NCI-H2107 (cell line): ENCODE measurements at places on chromosomes 4 and X.

- no peak for DNase-seq
These were observed 26.1 kb downstream of the RUFY3 start for GRCh38 chr4:70747874-70748273.

- DNase-seq = no peak
These were observed 28.3 kb downstream of the ARHGAP10 start for GRCh38 chr4:147760176-147760575.

DNA sequence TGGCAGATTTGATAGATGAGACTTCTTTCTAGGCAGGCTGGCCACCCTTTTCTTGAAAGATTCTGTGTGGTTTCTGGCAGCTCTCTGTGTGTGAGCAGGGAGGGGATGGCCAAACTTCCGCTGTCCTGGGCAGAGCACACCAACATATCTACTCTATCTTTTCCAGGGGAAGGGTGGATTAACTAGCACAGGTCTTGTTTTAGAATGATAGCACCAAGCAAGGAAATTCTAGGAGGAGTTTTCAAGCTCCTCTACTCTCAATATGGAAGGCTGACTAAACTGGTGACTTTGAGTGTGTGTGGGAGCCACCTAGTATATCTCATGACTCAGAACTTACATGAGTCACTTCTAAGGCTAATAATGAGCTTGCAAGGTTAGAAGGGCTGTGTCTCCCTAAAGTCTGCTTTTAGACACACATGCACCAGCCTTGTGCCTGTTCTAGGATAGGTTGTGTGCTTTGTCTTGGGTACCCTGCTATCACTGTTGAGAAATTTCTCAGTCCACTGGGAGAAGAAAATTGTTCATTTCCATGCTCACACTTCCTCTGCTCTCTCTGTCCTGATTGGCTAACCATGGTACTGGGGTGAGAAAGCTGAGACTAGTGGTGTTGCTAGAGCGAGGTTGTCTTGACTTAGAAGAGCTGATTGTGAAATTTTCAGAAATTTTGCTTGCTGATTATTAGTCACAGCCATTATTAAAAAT is 72.9 kb downstream of the YIPF6 start:
- DNase-seq = no peak

DNA sequence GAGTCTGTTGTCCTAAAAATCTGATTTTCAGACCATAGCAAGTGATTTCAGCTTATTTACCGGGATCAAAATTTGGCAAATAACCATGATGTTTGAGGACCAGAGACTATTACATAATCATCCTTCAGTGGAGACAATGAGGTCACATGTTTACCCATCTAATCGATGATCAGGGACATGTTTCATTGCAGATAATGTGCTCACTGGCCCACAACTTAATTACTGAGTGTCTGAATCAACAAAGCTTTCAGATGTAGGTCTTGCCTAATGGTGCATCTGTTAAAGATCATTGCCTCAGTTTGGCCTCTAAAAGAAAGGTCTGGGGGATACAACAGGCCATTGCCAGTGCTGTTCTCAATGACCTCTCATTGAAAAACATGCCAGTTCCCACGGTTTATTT is 42.8 kb upstream of the KLHL34 start:
- no peak for DNase-seq

GRCh38 chrX:10071451-10072144 is 85.2 kb upstream of the CLCN4 start:
- DNase-seq = peak; percentile 56

- no peak for DNase-seq
These were observed 66.3 kb upstream of the PUDP start for GRCh38 chrX:7214251-7214650.

GRCh38 chr4:6295495-6295894 is 25.8 kb downstream of the WFS1 start:
- no peak for DNase-seq

- DNase-seq = no peak
These were observed 10.5 kb downstream of the ABLIM2 start for GRCh38 chr4:8148159-8148558.

DNA sequence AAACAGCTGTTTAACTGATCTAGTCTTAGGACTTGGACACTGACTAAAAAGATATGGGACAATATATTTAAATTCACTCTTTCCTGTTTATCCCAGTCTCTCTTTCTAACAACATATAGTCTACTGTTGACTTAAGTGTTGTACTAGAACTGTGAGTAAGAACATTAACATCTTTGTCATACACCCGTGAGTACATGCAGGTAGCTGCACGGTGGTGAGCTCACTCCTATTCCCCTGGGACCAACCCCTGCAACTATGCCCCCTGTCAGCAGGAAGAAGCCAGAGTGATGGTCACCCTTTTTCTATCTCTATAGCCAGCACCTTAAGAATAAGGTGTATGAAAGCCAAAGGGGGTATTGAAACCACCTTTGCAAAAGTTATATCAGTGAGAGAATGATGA is 17.6 kb downstream of the TBL1X start:
- no peak for DNase-seq

GRCh38 chr4:87058356-87059073 is 123.7 kb downstream of the AFF1 start:
- DNase-seq = no peak

DNA sequence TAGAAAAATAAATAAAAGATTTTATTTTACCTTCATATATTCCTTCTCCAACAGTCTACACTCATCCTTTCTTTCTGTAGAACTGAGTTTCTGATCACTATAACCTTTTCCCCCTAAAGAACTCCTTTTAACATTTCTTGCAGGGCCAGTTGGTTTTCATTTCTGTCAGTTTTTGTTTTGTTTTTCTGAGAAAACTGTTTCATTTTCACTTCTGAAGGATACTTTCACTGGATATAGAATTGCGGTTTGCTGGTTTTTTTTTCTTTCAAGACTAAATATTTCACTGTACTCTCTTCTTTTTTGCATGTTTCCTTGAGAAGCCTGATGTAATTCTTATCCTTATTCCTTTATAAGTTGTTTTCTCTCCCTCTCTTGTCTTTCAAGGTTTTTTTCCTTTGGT is 90.4 kb upstream of the EOLA2 start:
- no peak for DNase-seq

DNA sequence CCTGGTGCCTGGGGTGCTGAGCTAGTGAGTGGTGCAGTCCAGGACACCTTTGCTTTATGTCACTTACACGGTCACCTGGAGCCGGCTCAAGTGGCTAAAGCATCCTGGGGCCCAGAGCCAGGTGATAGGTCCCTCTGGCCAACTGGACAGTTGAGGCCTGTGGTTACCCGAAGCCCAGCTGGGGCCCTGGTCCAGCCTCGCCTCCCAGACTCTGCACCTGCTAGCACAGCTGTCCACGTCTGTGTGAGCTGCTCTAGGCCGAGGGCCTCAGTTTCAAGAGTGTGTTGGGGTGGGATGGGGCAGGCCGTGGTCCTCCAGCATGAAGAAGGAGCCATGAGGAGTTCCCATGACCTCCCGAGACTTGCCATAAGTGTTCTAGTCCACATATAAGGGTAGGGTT is 7.7 kb upstream of the ADD1 start:
- DNase-seq = no peak

DNA sequence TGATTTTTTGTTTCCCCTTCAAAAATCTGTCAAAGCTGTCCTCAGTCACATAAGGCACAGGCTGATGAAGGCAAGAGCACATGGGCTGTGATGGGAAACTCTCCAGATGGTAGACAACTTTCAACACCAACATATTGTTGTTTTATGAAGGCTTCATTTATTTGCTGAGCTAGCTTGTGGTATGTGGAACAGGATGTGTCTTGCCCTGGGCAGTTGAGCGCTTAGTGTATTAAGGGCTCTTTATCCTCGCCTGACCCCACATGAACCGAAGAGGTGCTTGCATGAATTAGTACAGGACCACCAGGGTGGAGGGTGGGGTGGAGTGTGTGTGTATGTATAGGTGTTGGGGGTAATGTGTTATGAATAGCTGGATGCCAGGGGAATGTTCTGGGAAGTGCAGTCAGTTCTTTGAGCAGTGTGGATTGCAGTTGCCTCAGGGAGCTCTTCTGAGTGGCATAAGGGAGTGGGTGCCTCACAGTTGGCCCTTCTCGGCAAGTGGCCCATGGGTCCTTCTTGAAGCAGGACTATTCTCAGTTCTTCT is 103.1 kb downstream of the PHEX start:
- DNase-seq = no peak

GRCh38 chr4:1503583-1504471 is 97.6 kb upstream of the NKX1-1 start:
- DNase-seq = no peak

- peak; percentile 63 for DNase-seq
These were observed 107.3 kb upstream of the RAI2 start for GRCh38 chrX:17968367-17968766.

DNA sequence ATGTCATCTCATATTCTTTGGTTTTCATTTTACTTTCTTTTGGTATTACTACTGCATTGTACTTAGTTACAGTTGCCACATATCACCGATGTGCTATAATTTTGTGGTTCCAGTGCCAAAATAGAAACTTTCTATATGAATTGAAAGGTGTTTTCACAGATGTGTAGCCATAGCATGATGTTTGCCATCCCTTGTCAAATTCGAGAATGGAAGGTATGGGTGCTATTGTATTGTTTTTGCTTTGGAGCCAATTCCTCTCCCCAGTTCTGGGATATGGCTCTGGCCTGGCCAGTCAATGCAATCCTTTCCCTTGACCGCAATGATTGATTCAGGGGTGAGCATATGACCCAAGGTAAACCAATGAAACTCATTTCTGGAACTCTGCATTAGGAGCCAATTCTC is 86.2 kb upstream of the RPS6KA3 start:
- DNase-seq = no peak

GRCh38 chr4:26590639-26591038 is 6.8 kb downstream of the TBC1D19 start:
- DNase-seq = no peak

- no peak for DNase-seq
These were observed at the start of gene SMIM10L2A for GRCh38 chrX:135421932-135422809. SMIM10L2A (plus strand) TSS chrX:135421944; CDS start chrX:135422132, 188 bp downstream.

GRCh38 chr4:173264684-173265185 is 69.4 kb downstream of the HMGB2 start:
- DNase-seq = peak; percentile 62

DNA sequence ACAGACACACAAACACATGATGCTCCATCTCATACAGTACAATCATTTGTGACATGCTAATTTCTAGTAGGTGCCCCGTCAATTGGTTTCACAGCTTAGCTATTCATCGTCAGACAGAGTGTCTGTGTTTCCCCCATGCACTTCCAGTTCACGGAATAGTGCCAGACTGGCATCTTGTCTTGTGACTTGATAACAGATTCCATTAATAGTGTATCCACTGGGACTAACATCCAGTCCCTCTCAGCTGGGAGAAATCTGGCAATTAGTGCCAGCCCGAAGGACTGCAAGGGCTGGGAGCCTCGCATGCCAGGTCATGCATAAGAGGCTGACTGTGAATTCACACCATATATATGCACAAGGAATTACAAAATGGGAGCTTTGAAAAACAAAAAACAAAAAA is 20.2 kb upstream of the GATB start:
- no peak for DNase-seq

GRCh38 chrX:134633832-134634231 is 24.4 kb downstream of the PLAC1 start:
- DNase-seq = no peak

DNA sequence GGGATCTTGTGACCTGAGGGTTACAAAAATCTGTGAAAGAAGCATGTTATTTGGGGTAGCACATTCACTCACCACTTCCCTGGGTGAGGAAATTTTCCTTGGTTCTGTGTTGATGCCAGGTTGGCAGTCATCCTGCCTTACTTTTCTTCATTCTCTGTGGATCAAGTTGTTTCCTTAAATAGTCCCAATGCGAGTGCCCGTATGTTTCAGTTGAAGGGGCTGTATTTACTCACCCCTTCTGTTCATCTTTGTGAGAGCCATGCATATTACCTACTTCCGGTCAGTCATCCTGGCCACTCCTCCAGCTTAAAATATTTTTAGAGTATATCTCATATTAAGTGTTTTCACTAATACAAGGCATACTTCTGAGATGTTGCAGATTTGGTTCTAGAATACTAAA is 2.6 kb upstream of the UGT2B7 start:
- DNase-seq = no peak

GRCh38 chr4:149062997-149063396 is 620.8 kb upstream of the NR3C2 start:
- DNase-seq = no peak

DNA sequence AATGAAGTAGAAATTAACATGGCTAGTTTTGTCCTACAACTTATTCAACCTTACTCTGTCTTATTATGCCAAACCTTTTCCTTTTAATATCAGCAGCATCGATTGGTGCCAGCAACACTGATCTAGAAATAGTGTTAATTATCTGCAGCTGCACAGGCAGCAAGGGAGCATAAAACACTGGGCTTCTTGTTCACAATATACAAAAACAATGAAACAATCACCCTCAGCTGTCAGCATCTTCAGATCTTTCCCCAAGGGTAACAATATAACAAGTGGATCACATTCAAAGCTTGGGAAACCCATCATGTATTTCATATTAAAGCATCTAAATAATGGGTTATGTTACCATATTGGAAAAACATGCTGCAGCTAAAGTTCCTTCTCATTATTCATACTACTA is 238.1 kb downstream of the SPOCK3 start:
- DNase-seq = no peak
